ENCODE measurements at places on chromosomes 7 and 10.

DNA sequence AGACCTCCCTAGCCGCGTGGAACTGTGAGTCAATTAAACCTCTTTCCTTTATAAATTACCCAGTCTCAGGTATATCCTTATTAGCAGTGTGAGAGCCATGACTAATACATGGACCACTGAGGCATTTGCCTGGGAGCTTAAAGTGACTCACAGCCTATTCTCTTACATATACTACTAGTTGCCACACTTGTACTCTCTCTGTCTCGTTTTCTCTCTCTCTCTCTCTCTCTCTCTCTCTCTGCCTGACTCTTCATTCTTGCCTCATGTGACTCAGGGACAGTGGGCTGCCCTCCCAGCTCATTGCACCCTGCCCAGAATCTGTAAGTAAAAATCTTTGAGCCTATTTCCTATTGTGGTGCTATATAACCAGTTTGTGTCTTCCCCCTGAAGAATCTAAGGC lies 238.5 kb upstream of the MAGI2 start:
- DNase-seq = no peak

GRCh38 chr10:95266674-95267095 lies 24.1 kb downstream of the PDLIM1 start:
- no peak for DNase-seq

DNA sequence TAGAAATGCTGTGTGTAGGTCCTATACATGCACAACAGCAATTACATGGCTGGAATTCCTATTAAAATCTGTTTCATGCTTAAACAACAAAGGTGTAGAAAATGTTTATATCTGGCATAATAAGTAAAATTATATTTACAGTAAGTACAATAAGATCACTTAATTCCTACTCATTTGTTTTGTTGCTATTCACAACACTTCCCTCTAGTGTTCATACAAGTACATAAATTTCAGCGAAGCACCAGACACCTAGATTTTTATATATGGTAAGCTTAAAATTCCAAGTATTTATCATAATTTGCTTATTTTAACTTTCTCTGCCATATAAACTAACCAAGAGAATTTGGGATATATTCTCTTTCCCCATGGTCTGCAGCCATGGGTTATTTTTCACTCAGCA lies 51.8 kb upstream of the ANK3 start:
- DNase-seq = no peak

DNA sequence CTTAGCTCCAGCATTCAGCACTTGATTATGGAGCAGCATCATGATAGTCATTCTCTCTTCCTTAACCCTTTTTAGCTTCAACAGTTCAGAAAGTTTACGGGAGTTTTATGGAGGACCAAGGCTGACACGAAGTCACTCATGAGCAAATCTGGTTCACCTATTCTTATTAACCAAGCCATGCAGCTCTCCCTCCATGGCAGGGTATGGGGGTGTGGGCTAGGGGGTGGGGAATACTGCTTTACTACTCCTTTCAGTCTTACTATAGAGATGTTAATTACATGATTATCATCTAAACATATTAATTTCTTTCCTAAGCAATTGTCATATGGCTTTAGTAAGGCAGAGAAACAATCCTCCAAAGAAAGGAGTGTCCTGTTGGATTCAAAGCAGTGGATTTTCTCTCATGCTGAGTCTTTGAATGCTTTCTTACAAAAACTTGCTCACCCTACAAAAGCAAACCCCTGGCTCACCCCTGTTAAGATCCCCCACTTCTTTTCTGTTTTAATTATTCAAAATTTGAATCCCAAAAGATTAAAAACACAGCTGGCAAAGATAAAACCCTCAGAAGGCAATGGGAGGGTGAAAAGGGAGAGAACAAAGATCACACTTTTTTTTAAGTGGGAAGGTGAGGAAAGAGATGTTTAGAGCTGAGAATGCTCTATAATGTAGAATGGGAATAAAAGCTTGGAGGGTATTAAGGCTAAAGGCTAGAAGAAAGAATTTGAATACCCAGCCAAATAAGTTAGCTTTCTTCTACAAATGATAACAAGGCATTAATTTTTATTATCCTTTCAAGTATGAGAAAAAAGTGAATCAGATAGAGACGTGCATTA lies 46.4 kb upstream of the SEMA3E start:
- no peak for DNase-seq

DNA sequence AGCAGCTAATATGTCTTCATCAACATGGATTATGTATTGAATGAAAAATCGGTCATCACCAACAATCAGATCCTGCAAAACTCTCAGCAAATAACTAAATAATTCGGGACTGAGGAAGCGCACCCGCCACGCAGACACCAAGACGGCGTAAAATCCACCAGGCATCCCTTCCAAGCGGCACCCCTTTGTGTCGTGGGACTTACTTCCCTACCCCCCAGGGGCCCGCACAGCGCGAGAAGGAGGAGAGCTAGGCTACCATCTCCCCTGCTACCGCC lies 721 bp downstream of the ARL3 start:
- no peak for DNase-seq

DNA sequence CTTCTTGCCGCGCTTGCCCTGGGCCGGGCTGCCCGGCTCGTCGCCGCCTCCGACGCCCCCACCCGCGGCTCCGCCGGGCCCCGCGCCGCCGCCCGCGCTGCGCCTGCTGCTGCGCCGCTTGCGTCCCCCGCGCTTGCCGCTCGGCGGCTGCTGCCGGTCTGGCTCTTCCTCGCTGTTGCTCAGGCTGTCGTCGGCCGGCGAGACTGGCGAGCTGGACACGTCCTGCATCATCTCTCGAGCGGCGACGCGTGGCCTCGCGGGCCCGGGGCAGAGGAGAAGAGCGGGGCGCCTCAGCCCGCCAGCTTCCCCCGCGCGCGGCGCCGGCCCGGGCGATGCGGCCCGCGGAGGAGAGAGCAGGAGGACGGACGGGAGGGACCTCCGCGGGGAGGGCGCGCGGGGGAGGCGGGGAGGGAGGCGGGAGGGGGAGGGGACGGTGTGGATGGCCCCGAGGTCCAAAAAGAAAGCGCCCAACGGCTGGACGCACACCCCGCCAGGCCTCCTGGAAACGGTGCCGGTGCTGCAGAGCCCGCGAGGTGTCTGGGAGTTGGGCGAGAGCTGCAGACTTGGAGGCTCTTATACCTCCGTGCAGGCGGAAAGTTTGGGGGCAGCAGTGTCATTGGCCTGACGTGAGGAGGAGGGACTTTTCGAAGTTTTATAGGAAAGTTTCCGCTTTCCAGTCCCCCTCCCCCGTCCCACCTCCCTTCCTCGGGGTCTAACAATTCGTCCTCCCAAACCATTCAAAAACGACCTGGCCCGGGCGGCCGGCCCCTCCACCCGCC lies at the start of gene TWIST1:
Gene TWIST1, minus strand, starts transcription at position 546 of the 779 bp plus-strand sequence. Its CDS starts 315 bp downstream, at position 231.
- no peak for DNase-seq

- DNase-seq = no peak
Measured at GRCh38 chr7:136958016-136958415, 89.6 kb downstream of the CHRM2 start.

GRCh38 chr10:14527915-14528314 lies 197.2 kb upstream of the FRMD4A start:
- no peak for DNase-seq

DNA sequence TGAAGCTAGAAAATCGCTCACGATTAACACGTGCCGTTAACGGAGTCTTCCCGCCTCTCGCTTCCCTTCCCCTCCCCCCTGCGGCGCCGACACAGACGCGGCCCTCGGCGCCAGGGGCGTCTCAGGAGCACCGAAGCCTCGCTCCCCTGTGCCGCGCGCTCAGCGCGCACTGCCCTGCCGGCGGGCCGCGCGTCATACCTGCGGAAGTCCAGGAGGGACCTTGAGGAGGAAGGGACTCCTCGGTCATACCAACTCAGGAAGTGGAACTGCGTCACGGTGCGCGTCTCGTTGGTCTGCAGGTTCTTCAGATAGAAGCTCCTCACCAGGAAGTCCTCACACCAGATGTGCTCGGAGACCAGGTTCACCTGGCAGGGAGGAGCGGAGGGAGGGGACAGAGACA lies 239.6 kb downstream of the DNAJB6 start:
- peak; percentile 56 for DNase-seq

DNA sequence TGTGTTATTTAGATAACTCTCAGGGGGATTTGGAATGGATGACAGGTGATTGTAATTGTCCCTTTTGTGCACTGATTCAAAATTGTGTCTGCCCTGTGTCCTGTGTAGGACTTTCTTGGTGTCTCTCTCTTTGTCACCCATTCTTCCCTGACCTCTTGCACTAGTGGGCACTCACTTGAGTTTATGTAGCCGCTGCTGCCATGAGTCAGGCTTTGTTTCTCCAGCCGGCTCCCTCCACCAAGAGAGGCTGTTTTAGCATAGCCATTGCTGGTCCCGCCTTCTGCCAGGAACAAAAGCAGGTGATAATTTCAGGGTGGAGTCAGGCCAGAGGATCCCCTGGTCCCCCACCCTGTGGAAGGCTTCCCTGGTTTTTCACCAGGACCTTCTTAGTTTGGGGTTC lies 8.4 kb downstream of the COL17A1 start:
- DNase-seq = no peak

- no peak for DNase-seq
Measured at GRCh38 chr7:108246227-108246837, 116.2 kb upstream of the LAMB4 start.

DNA sequence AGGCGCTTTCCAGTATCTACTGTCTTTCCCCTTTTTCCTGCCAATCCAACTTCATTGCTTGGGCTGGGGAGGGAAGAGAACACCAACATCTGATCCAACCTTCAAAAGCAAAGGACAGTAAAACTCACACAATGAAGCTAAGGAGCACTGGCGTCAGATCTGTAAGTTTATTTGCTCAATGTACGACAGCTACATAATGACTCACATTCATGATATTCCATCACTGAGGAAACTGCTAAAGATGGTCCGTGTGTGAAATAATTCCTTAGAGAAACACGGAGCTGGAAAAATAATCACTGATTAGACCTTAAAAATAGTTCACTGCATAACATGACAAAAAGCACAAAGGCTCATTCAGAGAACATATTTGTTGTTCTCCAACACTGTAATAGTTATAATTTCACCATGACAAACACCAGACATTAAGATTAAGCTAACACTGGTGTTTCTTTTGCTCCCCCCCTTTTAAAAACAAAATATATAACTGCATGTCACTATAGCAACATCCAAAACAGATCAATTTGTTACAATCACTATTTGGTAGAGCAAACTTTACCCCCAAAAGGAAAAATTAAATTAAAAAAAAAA lies 24.3 kb downstream of the HSPB1 start:
- DNase-seq = no peak

DNA sequence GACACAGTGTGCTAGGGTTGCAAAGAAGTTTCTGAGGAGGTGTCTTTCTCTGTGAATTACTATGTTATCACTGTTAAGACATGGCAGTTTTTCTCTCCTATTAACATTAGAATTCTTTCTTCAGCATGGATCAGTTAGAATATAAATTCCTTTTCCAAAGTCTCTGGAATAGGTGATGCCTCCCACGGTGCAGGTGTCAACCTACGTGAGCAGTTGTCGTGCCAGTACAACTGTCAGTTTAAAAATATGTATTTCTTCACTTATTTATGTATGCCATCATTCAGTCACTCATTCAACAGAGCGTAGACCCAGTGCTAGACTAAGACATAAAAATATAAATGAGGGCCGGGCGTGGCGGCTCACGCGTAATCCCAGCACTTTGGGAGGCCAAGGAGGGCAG lies 83.5 kb downstream of the TACC2 start:
- no peak for DNase-seq

DNA sequence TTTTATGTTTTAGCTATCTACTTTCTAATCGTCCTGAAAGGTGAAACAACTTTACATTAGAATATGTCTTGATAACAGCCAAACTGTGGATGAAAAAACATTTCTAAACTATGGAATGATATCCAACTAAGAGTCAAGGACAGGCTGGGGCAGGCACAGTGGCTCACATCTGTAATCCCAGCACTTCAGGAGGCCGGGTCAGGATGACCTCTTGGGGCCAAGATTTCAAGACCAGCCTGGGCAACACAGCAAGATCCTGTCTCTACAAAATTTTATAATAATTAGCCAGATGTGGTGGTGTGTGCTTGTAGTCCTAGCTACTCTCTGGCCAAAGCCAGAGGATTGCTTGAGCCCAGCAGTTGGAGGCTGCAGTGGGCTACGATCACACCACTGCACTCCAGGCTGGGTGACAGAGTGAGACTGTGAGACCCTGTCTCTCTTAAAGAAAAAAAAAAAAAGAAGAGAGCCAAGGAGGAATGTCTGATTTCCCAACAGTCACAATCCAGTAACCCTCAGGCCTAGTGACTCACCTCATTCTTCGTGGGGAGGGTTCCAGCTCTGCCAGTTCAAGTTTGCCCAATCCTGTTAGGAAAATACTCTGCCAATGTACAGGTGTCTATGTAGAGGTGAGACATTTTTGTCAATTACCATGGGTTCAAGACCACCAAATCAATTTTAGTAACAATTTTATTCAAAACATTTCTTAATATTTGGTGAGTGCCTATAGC lies 14.6 kb upstream of the FZD1 start:
- no peak for DNase-seq

DNA sequence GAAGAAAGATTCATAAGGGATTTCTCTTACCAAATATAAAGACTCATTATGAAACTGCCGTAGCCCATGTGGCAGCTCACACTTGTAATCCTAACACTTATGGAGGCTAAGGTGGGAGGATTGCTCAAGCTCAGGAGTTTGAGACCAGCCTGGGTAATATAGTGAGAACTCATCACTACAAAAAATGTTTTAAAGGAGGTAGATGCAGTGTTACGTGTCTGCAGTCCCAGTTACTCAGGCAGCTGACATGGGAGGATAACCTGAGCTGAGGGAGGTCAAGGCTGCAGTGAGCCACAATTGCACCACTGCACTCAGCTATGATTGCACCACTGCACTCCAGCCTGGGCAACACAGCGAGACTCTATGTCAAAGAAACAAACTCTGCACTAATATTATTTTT lies 18.1 kb upstream of the DNA2 start:
- no peak for DNase-seq

- no peak for DNase-seq
Measured at GRCh38 chr10:7102557-7103349, 308.1 kb downstream of the SFMBT2 start.

DNA sequence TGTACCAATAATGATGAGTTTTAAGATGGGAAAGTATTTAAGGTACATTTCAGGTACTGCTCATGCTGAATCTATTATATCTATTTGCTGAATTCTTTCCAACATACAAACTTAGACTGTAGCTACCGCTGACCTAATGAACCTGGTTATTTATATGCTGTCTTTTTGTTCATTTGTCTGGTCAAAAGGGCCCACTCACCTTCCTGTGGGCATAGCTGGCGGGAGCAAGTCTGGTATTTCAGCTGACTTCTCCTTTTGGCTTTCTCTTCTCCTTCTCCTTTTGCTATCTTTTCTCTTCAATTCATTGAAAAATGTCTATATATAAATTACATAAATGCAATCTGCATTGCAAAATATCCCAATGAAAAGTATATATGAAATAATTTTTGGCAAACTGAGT lies 9.5 kb downstream of the PLXDC2 start:
- no peak for DNase-seq
